CD4-positive, alpha-beta memory T cell (primary cell): ENCODE measurements at places on chromosomes 7 and 10.
A peak's percentile ranks its signal among the peaks of the same experiment; 100 is the strongest.

- no peak for DNase-seq
These were observed 106.3 kb downstream of the RNF32 start for GRCh38 chr7:156746891-156747290.

DNA sequence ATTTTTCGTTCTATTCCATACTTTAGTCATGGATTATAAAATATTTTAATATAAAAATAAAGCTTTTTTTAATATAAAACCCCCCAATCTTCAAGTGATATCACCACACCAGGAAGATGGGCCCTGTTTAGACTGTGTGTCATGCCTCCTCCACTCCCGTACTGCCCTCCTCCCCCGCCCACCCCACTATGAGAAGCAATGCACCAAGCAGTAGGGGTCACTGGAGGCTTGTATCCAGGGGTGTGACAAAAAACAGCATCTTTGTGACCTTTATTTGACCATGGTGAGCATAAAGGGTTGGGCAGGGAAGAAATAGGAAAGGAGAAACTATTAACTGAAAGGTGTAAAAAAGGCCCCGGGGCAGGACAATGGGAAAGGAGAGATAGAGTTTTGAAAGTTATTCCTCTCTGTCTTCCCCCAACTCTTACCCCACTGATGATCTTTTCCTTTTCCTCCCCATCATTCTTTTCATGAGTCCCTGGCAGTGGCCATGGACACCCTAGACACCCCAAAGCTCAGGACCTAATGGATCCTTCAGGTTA lies 3.5 kb downstream of the PITX3 start:
- DNase-seq = no peak

GRCh38 chr7:159139639-159140038 lies 5.0 kb downstream of the VIPR2 start:
- no peak for DNase-seq

GRCh38 chr7:134720091-134720935 lies 59.1 kb upstream of the CALD1 start:
- no peak for DNase-seq

- DNase-seq = peak; percentile 72
These were observed 11.9 kb upstream of the SPAG6 start for GRCh38 chr10:22333167-22333974.

GRCh38 chr7:139908792-139909191 lies 79.7 kb downstream of the TBXAS1 start:
- DNase-seq = no peak

DNA sequence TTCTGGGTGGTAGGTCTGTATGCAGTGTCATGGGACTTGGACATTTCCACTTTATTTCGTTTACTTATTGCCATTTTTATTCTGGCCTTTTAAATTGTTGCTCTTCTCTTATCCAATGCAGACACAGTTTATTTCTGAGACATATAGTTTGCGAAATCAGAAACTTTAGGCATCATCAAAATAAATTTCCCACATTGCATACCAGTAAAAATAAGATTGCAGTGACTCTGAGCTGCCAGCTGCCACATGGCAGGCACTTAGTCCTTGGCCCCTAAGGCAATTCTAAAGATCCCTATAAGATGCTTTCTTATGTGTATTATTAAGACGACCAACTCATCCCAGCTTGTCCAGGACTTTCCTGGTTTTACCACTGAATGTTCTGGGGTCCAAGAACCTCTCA lies 81.8 kb upstream of the ANKRD1 start:
- no peak for DNase-seq

DNA sequence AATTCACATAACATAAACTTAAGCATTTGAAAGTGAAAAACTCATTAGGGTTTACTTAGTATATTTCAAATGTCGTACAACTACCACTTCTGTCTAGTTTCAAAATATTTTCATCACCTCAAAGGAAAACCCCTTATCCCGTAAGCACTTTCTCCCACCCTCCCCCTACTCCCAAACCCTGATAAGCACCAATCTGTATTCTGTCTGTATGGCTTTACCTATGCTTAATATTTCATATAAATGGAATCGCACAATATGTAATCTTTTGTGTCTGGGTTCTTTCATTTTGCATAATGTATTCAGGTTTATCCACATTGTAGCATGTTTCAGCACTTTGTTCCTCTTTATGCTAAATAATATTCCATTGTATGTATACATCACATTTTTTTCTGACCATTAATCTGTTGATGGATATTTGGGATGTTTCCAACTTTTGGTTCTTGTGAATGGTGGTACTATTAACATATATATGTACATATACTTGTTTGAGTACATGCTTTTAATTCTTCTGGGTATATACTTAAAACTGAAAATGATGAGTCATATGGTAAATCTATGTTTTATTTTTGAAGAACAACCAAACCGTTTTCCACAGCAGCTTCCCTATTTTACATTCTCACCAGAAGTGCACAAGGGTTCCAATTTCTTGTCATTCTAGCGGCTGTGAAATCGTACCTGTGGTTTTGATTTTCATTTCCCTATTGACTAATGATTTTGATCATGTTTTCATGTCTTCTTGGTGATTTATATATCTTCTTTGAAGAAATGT lies 6.2 kb upstream of the STARD3NL start:
- no peak for DNase-seq

- DNase-seq = peak; percentile 61
These were observed 28.7 kb downstream of the ST8SIA6 start for GRCh38 chr10:17425584-17426262.

DNA sequence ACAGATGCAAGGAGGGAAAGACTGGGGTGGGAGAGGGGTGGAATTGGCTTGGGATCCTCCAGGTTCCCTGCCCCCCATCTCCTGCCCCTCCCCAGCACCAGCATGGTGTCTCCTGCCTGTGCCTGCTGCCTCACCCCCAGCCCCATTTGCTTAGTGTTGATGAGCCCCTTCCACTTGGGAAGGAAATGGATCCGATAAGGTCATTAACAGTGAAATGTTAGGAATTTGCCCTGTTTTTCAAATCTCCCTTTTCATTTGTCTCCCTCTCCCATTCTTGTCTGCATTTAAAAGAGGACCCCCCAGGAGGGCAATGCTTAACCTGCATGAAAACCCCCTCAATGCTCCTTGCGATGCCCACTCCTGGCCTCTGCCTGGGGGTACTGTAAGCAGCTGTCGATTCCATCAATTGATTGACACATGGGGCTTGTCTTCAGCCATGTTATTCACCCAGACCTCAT lies 51.5 kb downstream of the HK1 start:
- no peak for DNase-seq

GRCh38 chr7:11239316-11239715 lies 265.6 kb downstream of the PHF14 start:
- no peak for DNase-seq

GRCh38 chr10:93074597-93075368 lies 1.1 kb downstream of the CYP26A1 start:
- DNase-seq = no peak

DNA sequence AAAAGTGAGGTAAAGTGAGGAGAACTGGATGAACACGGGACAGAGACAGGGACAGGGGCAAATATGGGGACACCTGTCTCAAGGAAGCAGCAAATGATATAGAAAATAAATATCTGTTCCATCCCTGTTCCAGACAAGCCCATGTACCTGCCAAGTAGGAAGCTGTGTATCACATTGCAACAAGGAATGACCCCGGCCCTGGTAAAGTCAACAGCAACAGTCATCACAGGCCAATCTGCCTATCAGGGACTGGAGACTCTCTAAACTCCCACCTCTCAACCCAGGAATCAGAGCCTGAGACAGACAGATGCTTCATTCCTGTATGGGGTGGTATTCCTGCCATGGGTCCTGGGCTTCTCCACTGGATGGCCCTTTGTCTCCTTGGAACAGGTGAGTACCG lies 156.6 kb upstream of the PRSS1 start:
- no peak for DNase-seq

GRCh38 chr7:55977831-55978230 lies 13.4 kb downstream of the NIPSNAP2 start:
- DNase-seq = no peak

GRCh38 chr10:96656198-96656577 lies 64.1 kb downstream of the PIK3AP1 start:
- no peak for DNase-seq

DNA sequence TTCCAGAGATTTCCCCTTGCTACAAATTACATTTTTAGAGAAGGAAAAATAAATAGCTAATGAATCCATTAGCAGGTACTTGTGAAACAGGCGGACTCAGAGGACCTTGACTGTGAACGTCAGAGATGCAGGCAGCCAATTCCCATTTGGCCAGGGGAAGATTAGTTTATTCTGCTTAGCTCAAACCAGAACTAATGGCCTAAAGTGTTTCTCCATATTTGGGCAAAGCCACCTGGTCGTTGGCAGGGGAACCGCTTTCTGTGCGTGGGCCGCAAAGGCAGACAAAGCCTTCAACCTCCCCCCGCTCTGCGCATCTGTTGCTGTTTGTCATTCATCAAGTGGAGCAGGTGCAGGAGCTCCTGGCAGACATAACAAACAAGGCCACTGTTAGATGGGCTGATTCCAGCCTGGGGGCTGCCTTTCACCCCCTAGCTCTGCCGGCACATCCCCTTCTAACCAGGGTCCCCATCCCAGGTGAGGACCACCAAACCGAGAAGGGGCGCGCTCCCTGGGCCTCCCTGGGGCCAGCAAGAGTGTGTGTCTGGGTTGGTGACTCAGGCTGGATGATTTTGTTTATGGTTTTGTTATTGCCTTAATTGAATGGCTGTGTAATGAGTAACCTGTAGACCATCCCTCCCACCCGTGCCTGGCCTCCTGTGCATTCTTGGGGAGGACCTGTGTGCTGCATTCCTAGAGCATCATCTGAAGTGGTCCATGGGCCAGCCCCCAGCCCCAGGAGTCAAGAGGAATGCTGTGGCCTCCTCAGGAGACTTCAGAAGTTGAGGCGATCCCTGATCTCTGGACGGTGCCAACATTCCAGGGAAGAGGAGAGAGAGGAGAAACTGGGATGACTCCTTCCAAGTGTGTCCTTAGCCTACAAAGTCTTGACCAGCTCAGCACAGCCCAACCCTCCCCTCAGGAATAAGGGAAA lies 14.5 kb upstream of the CPA1 start:
- no peak for DNase-seq

GRCh38 chr10:34526758-34527730 lies 288.1 kb downstream of the PARD3 start:
- DNase-seq = no peak

- no peak for DNase-seq
These were observed 341.5 kb upstream of the AOAH start for GRCh38 chr7:37065779-37066271.

DNA sequence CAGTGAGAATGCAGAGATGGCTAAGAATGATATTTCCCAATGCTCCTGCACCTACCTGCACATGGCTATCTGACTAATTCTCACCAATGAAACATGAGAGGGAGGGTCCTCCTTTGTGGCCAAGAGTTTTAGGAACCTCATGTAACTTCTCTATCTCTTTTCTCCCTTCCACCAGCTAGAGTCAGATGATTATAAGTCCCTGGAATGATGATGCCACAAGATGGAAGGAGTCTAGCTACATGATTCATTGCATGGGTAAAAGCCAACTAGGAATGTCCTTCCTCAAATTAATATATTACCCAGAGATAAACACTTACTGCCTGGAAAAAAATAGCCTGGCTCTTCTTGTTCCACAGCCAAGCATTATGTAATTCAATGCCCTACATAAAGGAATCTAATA lies 55.1 kb upstream of the AASS start:
- DNase-seq = no peak

- no peak for DNase-seq
These were observed 156.6 kb upstream of the ADARB2 start for GRCh38 chr10:1893941-1894340.

DNA sequence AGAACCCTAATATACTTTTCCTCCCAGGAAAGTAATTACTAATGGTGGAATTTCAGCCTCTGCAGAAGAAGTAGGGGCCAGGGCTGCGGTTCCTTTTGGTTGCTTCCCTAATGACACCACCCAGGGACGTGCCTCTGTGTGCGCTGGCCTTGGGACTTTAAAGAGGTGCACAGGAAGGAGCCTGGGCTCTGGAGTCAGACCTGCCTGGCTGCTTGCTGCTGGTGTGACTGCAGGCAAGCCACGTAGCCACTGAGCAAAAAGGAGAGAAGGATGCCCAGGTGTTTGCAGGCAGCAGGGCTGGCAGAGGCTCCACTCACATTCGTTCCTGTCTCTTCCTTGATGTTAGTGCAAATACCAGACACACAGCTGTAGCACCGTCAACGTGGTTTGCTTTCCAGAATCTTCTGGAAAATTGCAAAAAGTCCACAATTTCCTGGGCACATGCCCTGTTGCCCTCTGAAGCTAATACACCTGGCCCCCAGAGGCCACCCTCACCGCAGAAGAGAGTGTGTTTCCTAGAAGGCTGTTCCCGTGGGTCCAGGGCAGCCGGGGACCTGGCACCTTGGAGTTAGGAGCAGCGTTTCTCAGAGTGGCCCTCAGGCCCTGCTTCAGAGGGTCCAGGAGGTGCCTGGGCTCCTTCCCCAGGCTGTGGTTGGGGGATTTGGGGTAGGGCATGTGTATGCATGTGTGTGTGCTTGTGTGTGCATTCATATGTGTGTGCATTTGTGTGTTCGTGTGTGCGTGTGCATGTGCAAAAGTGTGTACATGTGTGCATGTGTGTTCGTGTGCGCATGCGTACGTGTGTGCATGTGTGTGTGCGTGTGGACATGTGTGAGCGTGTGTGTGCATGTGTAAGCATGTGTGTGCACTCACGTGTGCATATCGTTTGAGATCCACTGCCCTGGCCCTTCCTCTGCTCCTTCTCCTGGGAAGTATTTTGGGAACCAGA lies 12.8 kb upstream of the PRKAG2 start:
- DNase-seq = no peak

- DNase-seq = no peak
These were observed 325.6 kb downstream of the THSD7A start for GRCh38 chr7:11506417-11506816.

DNA sequence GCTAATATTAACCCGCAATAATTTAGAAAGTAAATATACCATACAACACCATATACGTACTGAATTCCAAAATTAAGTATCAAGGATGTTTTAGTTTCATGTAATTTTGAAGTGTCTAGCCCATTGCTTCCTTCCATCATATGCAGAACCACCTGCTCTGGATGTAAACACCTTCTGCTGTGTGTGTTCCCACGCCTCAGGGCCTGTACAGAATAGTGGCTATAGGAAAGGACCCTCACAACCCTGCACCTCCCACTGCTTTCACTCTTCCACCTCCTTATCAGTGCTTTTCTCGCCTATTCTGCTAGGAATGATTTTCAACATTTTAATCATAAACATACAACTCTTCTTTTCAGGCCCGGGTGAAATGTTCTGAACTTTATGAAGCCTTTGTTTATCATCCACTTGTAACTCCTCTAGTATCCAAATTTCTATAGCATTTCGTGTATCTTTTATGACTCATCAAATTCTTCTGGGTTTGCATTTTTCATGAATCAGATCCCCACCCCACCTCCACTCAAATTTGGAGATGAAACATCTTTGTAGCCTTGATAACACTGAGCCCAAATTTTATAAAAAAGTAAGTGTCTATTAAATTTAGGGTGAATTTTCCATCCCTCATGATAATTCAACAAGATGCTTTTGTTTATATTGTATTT lies 1106.8 kb upstream of the C7orf33 start:
- DNase-seq = no peak

- no peak for DNase-seq
These were observed 67.8 kb downstream of the ABCC2 start for GRCh38 chr10:99850021-99850766.
